NB4 (cell line): ENCODE measurements at places on chromosomes 11 and 22.

GRCh38 chr11:100863080-100863581, 176.0 kb downstream of the ARHGAP42 start:
- peak; percentile 3 for DNase-seq

DNA sequence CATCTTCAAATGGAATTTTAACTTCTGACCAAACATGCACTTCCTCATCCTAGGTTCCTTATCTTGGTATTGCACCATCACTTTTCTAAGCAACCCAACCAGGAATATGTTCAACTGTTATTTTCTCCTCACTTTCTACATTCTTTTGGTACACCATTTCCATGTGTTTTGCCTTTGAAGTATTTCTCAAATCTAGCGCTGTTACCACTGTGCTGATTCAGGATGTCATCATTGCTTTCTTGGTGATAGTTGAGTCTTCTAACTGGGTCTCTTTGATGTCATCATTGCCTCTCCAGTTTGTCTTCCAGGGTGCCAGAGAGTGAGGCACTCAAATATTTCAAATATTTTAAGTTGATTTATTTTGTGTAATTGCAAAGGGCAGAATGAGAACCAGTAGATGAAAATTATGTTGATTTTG, 47.5 kb downstream of the HORMAD2 start:
- peak; percentile 28 for DNase-seq

- peak; percentile 57 for DNase-seq
These were observed 10.7 kb downstream of the OLFML1 start for GRCh38 chr11:7495882-7496551.

GRCh38 chr11:47177846-47178245, 1.2 kb upstream of the ARFGAP2 start:
- no peak for DNase-seq

GRCh38 chr11:61715867-61716266, 35.7 kb downstream of the DAGLA start:
- peak; percentile 39 for DNase-seq

- DNase-seq: peak; percentile 97
These were observed 844 bp downstream of the PCF11 start for GRCh38 chr11:83157594-83158356.

DNA sequence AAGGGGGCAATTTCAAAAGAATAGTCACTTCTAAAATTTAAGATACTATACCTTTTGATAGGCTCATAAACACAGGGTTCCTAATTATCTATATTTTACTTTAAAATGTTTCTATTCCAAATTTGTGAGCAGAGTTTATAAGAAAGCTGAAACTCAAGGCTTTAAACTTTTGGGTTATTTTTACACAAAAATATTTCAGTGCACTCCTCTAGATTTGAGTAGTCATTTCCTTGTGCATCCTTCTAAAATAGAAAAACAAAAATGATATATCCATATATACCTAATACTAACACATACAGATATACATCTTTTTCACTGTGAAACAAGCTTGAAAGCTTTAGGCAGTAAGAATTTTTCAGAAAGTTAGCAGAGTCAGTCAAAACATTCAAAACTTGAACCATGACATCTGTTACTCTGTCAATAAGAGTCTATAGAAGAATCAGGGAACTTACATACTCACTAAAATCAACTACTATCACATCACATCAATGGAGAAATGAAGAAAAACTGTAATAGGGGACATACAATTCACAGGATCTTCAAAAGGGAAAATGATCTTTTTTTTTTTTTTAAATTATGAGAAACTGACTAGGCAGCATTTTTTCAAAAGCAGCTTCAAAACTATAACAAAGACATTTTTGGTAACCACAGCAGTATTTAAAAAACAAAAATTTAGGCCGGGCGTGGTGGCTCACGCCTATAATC, 5.1 kb downstream of the PHF21A start:
- DNase-seq: no peak

DNA sequence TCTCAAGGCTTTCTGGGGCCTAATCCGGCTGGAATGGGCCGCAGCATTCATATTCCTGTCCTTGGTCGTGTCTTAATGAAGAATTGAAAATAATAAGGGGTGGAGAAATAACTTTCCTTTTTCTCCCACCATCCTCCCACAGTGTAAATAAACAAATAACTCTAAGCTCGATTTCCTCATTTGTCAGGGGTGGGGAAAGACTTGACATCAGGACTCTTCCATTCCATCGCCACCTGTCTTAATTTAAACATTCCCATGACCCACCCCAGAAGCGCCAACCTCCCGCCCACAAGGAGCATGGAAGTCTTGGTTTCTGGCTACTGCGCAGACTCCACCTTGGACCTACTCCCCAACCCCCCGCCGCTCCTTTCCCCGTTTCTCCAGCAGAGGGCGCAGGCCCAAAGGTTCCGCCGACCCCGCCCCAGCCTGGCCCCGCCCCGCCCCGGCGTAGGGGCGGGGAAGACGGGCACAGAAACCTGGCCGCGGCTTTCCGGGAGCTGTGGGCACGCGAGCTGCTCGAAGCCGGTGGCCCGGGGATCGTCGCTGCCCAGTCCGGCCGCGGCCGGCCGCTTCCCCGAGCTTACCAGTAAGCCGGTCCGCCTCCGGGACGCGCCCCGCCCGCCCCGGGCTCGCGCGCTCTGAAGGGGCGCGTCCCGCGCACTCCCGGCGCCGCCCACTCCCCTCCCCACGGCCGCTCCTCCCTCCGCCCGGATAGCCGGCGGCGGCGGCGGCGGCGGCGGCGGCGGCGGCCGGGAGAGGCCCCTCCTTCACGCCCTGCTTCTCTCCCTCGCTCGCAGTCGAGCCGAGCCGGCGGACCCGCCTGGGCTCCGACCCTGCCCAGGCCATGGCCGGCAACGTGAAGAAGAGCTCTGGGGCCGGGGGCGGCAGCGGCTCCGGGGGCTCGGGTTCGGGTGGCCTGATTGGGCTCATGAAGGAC, at the start of gene CBL:
TSS of gene CBL (plus strand) at position 766 of the 937 bp plus-strand sequence. CDS start at position 845, 79 bp downstream.
- DNase-seq: peak; percentile 90

DNA sequence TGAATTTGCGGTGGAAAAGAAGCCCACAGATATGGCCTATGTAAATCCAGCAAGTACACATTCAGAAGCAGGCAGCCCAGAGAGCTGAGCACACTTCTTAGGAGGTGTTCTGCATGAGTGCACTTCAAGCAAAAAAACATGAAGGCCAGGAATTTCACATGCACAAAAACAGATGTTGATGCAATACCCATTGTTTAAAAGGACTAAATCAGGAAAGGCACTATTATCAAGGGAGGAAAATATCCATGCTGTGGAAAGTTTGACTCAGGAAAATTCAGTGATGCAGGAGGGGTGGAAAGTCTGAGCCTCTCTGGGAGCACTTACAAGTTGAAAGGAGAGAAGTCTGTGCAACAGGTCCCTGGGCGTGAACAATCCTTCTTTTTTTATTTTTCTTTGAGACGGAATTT, 15.8 kb upstream of the CARS1 start:
- DNase-seq: no peak

DNA sequence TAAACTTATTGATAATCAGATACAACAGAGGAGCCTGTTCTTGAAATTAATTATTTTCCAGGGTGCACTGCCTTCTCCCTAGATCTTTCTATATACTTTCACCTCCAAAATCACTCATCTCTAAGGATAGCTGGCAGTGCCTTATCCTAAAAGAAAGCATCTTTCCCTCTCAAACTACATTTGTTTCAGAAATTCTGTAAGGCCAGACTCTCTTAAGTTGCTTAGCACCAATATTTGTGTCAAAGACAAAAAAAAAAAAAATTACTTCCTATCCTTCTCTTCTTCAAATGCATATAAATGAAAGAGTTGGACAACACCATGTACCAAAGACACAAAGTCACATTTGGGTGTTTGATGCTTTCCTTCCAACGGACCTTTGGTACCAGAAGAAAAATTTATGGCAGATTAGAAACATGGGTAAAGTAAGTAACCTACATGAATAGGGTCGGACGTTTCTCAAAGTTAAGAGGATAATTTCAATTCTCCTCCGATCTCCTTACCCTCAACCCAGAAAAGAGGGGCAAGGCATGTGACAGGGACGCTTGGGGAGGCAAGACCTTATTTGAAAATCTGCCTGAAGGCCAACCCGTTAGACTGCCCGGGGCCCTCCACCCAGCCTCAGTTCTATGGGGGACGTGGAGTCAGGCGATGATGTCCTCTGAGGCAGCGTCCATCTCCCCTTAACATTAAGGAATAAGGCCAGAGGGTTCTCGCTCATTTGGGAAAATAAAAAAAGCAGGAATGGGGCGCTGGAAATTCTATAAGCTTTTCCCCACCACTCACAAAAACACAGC, 66.3 kb downstream of the ETS1 start:
- DNase-seq: peak; percentile 30

- no peak for DNase-seq
These were observed 428.0 kb downstream of the TMEM135 start for GRCh38 chr11:87465716-87466115.

DNA sequence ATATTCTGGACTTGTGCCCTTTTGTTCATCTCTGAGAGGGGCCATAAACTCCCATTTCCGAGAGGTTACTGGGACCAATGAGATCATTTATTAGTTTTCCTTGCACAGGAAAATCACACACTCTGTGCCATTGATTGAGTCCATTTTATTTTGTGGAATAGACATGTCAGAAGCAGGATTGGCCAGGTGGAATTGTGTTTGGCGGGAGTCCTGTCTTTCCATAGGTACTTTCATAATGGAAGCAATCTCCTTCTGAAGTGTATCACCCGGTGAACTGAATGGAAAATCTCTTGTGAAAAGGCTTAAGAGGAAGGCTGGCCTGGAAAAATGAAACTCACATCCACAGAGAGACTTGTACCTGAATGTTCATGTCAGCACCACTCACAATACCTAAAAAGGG, 63.0 kb upstream of the PARVG start:
- DNase-seq: no peak

DNA sequence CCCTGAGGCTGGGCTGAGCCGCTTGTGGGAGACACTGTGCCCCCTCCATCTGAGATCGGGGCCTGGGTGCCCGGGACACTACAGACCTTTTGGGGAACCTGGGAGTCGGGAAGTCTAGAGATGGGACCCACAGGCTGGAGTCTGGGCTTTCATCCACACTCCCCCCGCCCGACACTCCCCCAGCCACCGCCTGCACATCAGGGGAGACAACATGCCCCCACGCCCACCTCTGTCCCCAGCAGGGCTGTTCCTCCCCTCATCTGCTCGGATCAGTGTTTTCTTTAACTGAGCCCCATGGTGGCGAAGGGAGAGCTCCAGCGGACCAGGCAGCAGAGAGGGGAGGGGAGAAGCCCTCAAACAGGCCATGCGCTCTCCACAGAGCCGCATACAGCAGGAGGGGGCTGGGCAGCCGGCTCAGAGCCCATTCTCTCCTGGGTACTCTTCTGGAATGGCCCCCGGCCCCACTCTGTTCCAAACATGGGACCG, 174.7 kb downstream of the IGLL1 start:
- no peak for DNase-seq

DNA sequence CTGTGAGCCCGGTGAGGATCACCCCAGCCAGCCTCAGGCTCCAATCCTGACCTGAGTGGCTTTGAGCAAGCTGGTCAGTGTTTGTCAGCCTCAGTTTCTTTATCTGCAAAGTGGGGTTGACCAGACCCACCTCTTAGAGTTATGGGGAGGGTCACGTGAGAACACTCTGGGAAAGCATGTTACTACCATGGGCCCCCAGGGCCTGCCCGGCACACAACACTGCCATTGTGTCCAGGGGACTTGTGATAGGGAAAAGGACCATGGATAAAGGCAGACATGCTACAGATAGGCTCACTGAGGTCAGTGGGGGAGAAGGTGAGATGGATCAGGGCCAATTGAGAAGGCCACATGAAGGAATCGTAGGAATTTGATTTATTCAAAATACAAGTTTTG, 32.1 kb upstream of the SUSD2 start:
- no peak for DNase-seq

GRCh38 chr11:114033572-114033971, 25.9 kb upstream of the ZBTB16 start:
- DNase-seq: no peak

GRCh38 chr11:75283391-75283931, 42.9 kb downstream of the TPBGL start:
- DNase-seq: no peak

DNA sequence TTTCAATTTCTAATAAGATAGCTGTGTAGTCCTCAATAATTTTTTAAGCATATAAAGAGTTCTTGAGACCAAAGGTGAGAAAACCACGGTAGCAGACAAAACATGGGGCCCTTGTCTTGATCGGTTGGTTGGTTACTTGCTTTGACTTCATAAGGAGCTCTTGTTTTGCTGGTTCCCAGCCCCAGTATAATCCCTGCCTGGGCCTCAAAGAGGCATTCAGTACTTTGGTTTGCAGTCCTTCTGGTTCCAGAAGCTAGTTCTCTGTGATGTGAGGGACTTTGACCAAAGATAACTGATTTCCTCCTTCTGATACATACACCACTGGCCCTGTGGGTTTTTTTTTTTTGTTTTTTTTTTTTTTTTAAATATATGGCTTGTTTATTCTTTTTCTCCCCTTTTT, 17.1 kb downstream of the MARK2 start:
- DNase-seq: no peak

DNA sequence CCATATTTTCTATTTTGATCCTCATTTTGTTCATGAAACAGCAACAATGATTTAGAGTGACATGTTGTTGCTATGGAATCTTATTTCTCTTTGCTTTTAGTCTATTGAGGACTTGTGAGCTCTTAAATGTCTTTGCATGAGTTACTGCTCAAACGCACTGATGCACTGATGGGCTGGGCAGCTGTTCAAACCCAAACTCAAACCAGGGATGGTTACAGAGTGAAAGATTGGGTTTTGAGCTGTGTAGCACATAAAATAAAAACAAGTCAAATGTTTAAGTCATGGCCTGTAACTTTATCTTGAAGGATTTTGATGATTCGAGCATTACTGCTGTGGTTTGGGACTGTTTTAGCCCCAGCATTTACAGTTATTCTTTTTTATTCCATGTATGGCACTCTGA, 20.1 kb upstream of the NCAM1 start:
- no peak for DNase-seq

- no peak for DNase-seq
These were observed 3.3 kb downstream of the DGCR8 start for GRCh38 chr22:20083157-20083890.

- no peak for DNase-seq
These were observed 611 bp upstream of the USP2 start for GRCh38 chr11:119382101-119382500.

DNA sequence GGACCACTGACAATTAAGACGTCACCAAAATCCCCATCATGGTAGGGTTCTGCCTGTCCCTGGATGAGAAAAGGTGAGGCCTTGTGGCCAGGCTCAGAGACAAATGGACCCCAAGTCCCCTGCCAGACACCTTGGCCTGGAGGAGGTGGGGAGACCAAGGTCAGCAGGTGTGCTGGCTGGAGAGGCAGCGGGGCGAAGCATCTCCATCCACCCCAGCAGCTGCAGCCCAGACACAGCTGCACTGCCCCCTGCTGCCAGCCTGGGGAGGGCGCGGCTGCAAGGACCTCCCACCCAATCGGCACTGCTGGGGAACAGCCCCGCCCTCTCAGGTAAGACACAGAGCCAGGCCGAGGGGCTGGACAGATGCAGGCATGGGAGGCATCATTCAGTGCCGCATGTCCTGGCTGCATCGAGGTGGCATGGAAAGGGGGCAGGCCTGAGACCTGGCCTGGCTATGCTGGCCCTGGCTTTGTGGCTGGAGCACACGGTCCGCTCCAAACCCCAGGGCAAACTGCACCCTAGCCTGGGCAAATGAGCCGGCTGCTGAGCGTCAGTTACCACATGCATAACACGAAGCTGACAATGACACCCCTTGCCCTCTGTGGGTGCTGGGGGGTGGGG, 12.2 kb upstream of the MFNG start:
- peak; percentile 62 for DNase-seq
